Stimulated activated naive CD4-positive, alpha-beta T cell (primary cell): ENCODE measurements at places on chromosomes 1 and 21.

DNA sequence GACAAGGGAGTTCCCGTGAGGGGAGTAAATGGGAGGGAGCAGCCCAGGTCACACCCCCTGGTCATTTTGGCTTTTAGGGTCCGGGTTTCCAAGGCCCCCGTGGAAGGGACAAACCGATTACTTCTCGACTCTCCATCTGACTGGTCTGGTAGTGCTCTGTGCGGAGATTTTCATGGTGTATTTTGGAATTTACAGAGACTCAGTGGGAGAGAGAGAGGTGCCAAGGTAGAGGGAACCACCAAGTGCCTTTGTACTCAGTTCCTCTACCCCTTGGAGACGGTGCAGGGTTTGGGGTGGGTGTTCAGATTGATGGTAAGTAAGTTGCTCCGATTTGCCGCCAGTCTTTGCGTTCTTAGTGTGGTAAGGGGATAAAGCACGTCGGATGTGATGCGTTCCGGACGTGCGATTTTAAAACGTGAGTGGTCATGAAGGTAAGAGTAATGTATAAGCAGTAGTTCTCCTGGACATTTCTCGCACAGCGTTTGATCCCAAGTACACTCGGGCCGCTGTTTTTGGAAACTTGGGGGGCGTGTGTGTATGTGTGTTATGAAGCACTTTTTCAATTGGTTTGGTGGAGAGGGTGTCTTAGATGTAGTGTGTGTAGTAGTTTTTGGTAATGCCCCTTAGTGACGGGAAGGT, 682 bp downstream of the SUCO start:
- peak; percentile 79 for DNase-seq

DNA sequence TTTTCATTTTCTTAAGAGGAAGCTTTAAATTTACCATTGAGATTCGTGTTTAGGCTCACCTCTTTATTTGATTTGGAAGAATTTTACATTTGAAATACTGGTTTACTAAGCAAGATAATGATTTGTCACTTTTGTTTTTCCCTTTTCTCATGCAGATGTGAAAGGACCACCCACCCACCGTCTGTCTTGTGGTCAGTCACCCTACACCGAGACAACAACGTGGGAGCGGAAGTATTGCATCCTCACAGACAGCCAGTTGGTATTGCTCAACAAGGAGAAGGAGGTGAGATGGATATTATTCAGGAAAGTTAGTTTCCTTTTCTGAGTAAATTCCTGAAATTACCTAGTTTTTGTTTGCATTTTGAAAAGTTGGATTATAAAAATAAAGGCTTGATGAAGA, 189.5 kb downstream of the RASAL2 start:
- DNase-seq: no peak

DNA sequence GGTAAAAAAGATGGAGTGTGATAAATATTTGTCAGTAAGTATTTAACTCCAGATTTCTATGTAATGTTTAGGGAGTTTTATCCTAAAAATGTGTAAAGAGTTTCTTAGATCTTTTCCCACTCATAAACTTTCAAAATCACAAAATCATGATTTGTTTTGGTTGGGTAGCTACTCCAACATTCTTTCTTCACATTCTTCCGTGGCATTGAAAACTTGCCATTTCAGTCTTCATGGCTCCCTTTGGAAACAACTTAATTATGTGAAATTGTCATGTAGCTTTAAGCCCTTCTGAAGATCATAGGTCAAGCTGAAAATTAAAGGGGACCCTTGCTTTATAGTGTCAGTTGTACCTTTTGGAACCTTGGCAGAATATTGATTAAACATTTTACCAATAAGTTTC, 73.2 kb downstream of the ADGRL2 start:
- DNase-seq: no peak

DNA sequence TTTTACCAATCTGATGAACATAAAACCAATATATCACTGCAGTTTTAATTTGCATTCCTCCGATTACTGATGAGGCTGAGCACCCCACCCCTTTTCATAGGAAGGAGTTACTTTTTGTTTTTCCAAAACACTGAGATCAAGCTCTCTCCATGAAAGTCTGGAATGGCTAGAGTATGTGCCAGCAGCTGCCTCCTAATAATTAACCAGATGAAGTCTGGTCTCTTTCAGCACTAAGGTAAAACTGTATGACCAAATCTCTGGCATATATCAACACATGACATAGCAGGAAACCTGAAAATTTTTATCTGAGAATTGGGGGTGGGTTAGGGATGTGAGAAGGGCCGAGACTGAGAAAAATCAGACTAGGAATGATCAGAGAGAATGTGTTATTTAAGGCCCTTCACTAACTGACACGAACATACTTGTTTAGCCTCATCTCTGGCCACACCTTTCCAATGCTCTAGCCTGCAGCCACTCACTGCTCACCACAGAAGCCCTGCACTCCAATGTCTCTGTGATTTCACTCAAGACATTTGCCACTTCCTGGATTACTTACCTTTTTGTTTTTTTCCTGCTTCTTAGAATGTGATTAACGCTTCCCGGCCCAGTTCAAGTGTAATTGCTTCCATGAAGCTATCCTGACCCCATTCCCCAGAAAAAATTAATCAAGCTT, 34.7 kb downstream of the WASF2 start:
- peak; percentile 38 for DNase-seq

DNA sequence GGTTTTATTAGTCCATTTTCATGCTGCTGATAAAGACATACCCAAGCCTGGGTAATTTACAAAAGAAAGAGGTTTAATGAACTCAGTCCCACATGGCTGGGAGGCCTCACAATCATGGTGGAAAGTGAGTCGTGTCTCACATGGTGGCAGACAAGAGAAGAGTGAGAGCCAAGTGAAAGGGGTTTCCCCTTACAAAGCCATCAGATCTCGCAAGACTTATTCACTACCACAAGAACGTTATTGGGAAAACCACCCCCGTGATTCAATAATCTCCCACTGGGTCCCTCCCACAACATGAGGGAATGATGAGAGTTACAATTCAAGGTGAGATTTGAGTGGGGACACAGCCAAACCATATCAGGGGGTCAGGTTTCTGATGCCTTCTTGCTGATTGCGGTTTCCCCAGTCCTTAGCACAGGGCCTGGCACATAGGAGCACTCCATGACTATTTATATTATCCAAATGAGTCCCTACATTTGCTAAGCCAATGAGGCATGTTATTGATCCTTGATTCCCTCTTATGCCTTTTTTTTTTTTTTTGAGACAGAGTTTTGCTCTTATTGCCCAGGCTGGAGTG, 35.3 kb upstream of the PAXBP1 start:
- DNase-seq: no peak

GRCh38 chr1:90850181-90850897, 133.2 kb upstream of the BARHL2 start:
- DNase-seq: no peak

- DNase-seq: no peak
Observed at GRCh38 chr1:100780814-100781213, 61.3 kb downstream of the VCAM1 start.

DNA sequence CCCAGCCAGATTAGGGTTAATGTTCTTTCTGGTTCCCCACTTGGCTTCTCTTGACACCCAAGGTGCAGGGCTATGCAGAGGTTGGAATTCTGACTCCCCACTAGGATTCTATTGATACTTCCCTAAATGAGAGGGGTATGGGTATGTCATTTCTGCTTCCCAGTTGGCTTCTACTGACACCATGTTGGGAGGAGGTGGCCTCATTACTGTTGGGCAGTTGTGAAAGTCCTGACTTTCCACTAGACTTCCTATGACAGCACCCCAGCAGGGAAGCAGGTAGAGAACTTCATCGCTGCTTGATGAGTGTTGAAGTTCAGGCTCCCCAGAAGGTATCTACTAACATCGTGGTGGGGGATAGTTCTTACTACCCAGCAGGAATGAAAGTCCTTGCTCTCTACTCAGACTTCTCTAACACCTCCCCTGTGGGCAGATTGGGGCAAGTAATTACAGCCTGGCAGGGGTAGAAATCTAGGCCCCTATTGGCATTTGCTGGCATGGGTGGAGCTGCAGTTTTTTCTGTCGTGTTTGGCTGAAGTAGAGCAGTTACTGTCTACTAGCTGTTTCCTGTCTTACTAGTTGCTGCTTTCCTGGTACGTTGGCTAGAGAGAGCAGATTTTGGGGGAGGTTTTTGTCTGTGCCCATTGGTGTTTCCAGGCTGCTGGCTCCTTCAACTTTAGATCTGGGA, 41.5 kb downstream of the ZYG11B start:
- no peak for DNase-seq

- no peak for DNase-seq
Observed at GRCh38 chr1:30232288-30232899, 491.0 kb downstream of the MATN1 start.

GRCh38 chr1:173779936-173780335, 44.5 kb upstream of the DARS2 start:
- DNase-seq: no peak

- no peak for DNase-seq
Observed at GRCh38 chr1:51693419-51694155, 76.7 kb downstream of the OSBPL9 start.

GRCh38 chr1:28822799-28823198, 10.8 kb downstream of the OPRD1 start:
- DNase-seq: no peak

DNA sequence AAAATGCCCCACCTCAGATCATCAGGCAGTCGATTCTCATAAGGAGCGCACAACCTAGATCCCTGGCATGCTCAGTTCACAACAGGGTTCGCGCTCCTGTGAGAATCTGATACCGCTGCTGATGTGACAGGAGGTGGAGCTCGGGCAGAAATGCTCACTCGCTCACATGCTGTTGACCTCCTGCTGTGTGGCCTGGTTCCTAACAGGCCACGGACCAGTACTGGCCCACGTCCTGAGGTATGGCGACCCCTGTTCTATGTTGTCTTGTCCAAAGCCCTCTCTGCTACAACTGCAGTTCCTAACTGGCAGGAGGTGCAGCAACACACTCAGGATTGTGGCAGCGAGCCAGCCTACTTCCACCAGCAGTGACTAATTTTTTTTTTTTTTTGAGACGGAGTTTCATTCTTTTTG, 70.6 kb downstream of the CLSTN1 start:
- no peak for DNase-seq

DNA sequence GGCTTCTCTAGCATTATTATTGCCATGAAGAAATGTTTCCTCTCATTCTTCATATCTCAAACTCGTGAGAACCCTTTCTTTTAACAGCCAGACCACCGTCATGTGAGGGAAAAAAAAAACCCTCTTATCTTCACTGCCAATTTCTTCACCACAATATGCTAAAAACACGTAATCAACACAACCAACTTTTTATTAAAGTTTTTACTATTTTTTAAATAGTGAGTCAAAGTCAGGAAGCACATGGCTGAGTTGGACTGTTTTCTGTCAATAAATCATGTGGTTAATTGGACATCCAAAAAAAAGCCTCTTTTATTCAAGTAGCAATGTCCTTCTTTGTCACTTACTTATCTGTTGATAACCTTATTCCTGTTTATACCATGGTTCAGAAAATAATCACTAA, 55.9 kb upstream of the SAMD13 start:
- DNase-seq: no peak

DNA sequence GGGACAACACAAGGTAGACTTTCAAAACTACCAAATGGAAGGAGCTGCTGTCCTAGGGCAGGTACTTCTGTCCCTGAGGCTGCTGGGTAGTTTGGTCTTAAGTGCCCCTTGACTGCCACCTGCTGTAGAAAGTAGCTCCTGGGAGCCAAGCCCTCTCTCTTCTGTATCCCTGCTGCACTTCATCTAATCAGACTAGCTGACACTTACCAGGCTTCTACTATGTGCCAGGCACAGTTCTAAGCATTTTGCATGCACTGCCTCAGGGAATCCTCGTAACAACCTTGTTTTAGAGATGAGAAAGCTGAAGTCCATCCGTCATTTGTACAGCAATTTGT, 15.9 kb upstream of the SRSF4 start:
- DNase-seq: peak; percentile 4
